ENCODE measurements at places on chromosomes 7 and 10. TPM values are rescaled to one million over a fixed set of nuclear protein-coding genes. Genes with fewer than 3 reads are reported as not detected.
A peak's percentile ranks its signal among the peaks of the same experiment; 100 is the strongest.

DNA sequence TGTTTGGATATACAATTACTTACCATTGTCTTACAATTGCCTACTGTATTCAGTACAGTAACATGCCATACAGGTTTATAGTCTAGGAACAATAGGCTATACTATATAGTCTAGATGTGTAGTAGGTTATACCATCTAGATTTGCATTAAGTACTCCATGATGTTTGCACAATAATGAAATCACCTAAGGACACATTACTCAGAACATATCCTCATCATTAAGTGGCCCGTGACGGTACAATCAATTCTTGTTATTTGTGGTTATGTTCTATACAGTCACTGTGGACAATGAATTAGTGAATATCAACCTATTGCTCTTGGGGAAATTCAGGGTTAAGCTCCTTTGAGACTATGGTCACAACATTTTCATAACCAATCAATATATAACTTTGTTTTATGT lies 75.6 kb downstream of the MICU1 start:
- no peaks in the 10 kb centered on the region for H3K27me3 ChIP-seq
- no peaks in the 10 kb centered on the region for H3K4me1 ChIP-seq
- H3K27ac ChIP-seq: no peak overlapping the region
- DNase-seq: no peak
- no peak overlapping the region for H3K4me3 ChIP-seq

DNA sequence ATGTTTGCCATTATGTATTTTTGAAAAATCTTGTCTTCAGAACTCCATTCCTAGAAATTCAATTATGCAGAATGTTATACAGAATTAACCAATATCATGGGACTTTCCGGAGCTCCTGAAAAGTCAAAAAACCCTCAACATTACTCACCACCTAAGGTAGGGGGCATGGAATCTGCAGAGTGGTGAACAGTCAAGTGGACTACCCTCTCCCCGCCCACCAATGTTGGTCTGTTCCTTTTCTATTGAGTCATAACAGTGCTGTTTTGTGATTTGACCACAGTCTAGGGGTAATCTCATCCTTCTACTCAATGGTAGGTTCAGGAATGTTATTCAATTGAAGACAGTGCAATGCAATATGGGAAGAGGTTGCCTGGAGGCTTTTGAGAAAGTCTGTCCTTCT lies 130.5 kb upstream of the HABP2 start:
- no peak for DNase-seq
- no peaks in the 10 kb centered on the region for H3K36me3 ChIP-seq
- no peak overlapping the region for H3K27ac ChIP-seq
- H3K4me1 ChIP-seq: peaks cover 7% of the 10 kb centered on the region

GRCh38 chr7:40243076-40243475 lies 108.3 kb downstream of the SUGCT start:
- H3K27ac ChIP-seq: no peak overlapping the region
- no peak overlapping the region for H3K4me3 ChIP-seq
- no peaks in the 10 kb centered on the region for H3K27me3 ChIP-seq
- H3K4me1 ChIP-seq: no peaks in the 10 kb centered on the region
- DNase-seq: no peak

DNA sequence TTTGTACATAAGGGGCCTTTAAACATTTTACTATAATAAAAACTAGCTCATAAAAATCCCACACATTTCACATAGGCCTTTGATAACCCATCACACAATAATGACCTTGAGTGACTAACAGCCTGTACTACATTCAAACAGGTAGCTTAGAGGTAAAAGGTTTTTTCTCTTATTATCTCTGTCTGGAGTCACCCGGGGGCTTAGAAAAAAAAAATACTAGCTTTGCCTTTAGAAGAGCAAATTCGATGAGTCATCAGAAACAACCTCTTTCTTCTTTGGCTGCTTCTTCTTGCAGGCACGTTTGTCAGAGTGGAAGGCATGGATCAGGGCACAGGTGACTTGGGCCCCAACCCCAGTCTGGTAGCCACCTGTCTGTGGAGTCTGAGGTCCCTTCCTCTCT lies 43.4 kb upstream of the ADO start:
- H3K27ac ChIP-seq: no peak overlapping the region
- no peaks in the 10 kb centered on the region for H3K27me3 ChIP-seq
- no peaks in the 10 kb centered on the region for H3K4me1 ChIP-seq
- H3K4me3 ChIP-seq: no peak overlapping the region
- H3K36me3 ChIP-seq: no peaks in the 10 kb centered on the region

- peaks cover 10% of the 10 kb centered on the region for H3K4me1 ChIP-seq
- peaks cover 3% of the 10 kb centered on the region for H3K36me3 ChIP-seq
- peak overlapping the region; percentile 56 for H3K27ac ChIP-seq
Observed at GRCh38 chr7:77913977-77914607, 115.5 kb downstream of the PHTF2 start.

DNA sequence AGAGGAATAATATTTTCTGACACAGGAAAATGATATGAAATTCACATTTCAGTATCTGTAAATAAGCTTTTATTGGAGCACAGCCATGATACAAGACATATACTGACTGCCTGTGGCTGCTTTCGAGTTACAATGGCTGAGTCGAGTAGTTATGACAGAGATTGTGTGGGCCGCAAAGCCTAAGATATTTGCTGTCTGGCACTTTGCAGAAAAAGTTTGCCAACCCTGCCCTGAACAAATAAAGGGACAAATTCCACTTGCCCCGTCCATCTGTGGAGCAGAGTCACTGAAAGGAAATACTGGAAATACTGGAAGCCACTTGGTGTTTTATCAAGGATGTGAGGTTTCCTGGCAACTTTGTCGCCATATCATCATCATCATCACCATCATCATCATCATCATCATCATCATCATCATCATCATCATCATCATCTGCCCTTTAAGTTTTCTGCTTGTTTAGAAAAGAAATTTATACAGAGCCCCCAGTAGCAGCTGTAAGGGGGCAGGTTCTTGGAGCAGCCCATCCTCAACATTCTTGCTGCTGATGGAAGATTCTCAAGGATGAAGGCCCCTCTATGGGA lies 85.8 kb downstream of the TCF7L2 start:
- H3K4me1 ChIP-seq: peaks cover 9% of the 10 kb centered on the region
- H3K4me3 ChIP-seq: no peak overlapping the region
- DNase-seq: no peak

The TMEM270 gene
- polyA plus RNA-seq: 0.71 TPM

- peak overlapping the region; percentile 92 for H3K4me3 ChIP-seq
- DNase-seq: no peak
- peaks cover 17% of the 10 kb centered on the region for H3K4me1 ChIP-seq
- H3K36me3 ChIP-seq: peaks cover 31% of the 10 kb centered on the region
Observed at GRCh38 chr10:33331379-33331694, 3.1 kb downstream of the NRP1 start.

- no peaks in the 10 kb centered on the region for H3K4me1 ChIP-seq
- peaks cover 8% of the 10 kb centered on the region for H3K36me3 ChIP-seq
- H3K27ac ChIP-seq: no peak overlapping the region
- H3K4me3 ChIP-seq: no peak overlapping the region
Observed at GRCh38 chr10:127283576-127283975, 87.2 kb upstream of the INSYN2A start.

The CCT6A gene
- 221 TPM for polyA plus RNA-seq

Measured in SK-N-SH (cell line).